ENCODE measurements at places on chromosomes 6 and 20.

GRCh38 chr6:147166992-147167391 is 37.2 kb upstream of the STXBP5 start:
- H3K27me3 ChIP-seq = no peaks in the 10 kb centered on the region
- H3K4me3 ChIP-seq = no peak overlapping the region
- no peak for DNase-seq
- H3K36me3 ChIP-seq = no peaks in the 10 kb centered on the region
- no peak overlapping the region for H3K27ac ChIP-seq

DNA sequence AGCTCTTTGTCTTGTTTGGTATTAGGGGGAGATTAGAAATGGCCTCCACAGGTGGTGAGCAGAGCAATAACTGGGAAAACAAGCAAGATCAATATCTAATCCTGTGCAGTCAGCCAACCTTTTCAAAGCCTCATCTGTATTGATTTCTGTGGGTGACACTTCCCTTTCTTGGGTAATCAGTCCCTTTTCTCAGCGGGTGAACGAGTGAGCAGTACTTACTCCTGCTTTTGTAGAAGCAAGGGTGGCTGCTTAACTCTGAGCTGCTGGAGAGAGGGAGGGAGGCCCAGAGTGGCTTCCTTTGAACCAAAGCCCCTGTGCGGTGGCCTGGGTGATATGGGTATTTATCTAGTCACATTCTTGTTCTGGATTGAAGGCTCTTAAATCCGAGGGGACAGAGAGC is 254.8 kb upstream of the CHD6 start:
- H3K36me3 ChIP-seq = no peaks in the 10 kb centered on the region
- no peak overlapping the region for H3K27ac ChIP-seq
- H3K4me1 ChIP-seq = no peaks in the 10 kb centered on the region
- no peak for DNase-seq
- H3K4me3 ChIP-seq = no peak overlapping the region
- H3K27me3 ChIP-seq = no peaks in the 10 kb centered on the region

- DNase-seq = peak; percentile 93
- peaks cover 29% of the 10 kb centered on the region for H3K4me1 ChIP-seq
- peak overlapping the region; percentile 98 for H3K27ac ChIP-seq
- H3K4me3 ChIP-seq = peak overlapping the region; percentile 49
These were observed 58.6 kb upstream of the ZNF217 start for GRCh38 chr20:53652090-53652858.

- no peak for DNase-seq
- no peaks in the 10 kb centered on the region for H3K27me3 ChIP-seq
- no peak overlapping the region for H3K4me3 ChIP-seq
- H3K4me1 ChIP-seq = no peaks in the 10 kb centered on the region
- no peak overlapping the region for H3K27ac ChIP-seq
- H3K36me3 ChIP-seq = peaks cover 23% of the 10 kb centered on the region
These were observed 12.8 kb downstream of the RNF114 start for GRCh38 chr20:49948809-49949507.

GRCh38 chr20:48595495-48596333 is 232.1 kb downstream of the PREX1 start:
- no peak overlapping the region for H3K4me3 ChIP-seq
- no peaks in the 10 kb centered on the region for H3K27me3 ChIP-seq
- DNase-seq = no peak

DNA sequence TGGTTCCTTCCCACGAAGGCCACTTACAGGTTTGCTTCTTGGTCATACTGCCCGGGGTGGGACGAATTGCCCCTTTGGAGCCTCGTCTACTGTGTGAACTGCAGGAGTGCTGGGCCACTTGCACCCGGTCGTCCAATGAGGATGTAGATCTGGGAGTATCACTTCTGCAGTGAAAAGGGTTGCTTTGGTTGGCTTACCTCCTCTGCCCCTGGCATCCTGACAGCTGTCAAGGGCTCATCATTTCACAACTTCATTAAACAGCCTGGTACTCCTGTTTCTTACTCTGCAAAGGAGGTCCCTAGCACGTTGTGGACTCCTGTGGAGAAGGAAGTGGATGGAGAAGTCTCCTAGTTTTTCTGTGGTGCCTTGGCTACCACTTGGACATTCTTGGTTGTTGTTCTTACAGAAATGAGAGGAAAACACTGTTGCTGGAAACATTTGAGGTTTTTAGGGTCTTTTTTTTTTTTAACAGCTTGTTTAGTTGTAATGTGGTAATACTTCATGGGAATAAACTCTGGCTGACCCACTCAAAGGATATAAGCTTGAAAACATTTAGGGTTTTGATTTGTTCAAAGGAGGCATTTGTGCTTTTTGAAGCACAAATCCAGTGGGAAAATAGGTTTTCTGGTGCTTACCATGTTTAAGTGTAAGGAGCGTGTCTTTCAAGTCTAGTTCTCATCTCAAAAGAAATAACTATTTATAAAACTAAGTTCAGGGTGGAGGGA is 60.7 kb downstream of the AKAP12 start:
- H3K27me3 ChIP-seq = no peaks in the 10 kb centered on the region
- no peak for DNase-seq
- H3K4me3 ChIP-seq = no peak overlapping the region
- H3K36me3 ChIP-seq = no peaks in the 10 kb centered on the region
- H3K4me1 ChIP-seq = no peaks in the 10 kb centered on the region
- no peak overlapping the region for H3K27ac ChIP-seq

DNA sequence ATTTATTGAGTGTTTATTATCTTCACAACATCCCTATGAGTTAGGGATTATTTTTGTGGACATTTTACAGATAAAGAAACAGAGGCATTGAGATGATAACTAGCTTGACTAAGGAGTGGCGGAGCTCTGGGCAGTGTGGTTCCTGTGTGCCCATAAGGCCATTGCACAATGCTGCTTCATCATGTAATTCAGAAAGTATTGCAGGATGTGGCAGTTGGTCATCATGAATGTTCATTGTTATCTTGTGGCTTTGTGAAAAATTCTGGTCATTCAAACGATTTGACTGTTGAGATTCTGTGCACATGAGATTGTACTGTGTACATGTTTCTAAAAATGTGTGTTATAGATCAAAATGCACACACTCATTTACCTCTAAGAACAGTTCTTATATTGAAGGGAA is 150.8 kb downstream of the ESR1 start:
- H3K4me1 ChIP-seq = no peaks in the 10 kb centered on the region
- no peaks in the 10 kb centered on the region for H3K36me3 ChIP-seq
- DNase-seq = no peak
- H3K27me3 ChIP-seq = no peaks in the 10 kb centered on the region

GRCh38 chr6:32076321-32076809 is 32.8 kb downstream of the TNXB start:
- peaks cover 91% of the 10 kb centered on the region for H3K27me3 ChIP-seq
- no peaks in the 10 kb centered on the region for H3K36me3 ChIP-seq
- no peak for DNase-seq

DNA sequence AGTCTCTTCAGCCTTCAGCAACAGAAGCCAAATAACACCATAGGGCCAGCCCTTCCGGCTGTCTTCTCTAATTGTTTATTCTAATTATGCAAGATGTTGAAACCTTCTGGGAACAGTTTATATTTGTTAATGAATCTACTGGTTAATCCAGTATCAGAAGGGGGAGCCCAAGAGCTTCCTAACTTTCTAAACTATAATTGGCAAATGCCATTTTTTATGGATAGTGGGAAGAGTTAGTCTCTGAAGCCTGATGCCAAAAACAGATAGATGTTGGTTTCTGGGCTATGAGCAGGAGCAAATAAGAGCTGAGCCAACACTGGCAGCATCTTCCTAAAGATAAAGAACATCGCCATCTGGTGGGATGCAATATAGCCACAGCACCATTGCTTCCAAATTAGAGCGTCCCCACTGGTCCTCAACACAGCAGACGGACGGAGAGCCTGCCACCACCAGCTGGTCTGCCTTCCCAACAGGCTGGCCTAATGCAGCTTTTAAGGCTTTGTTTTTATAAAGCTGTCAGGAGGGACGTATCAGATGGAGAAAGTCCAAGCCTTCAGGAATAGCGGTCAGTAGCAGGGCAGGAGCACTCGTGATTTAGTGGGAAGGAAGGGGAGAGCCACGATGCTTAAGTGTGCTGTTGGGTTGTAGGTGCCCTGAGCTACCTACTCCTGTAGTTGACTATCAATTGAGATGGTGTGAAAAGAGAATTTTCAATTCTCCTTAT is 118.8 kb downstream of the RALGAPA2 start:
- DNase-seq = peak; percentile 62
- H3K36me3 ChIP-seq = no peaks in the 10 kb centered on the region
- H3K27ac ChIP-seq = no peak overlapping the region
- H3K27me3 ChIP-seq = no peaks in the 10 kb centered on the region

DNA sequence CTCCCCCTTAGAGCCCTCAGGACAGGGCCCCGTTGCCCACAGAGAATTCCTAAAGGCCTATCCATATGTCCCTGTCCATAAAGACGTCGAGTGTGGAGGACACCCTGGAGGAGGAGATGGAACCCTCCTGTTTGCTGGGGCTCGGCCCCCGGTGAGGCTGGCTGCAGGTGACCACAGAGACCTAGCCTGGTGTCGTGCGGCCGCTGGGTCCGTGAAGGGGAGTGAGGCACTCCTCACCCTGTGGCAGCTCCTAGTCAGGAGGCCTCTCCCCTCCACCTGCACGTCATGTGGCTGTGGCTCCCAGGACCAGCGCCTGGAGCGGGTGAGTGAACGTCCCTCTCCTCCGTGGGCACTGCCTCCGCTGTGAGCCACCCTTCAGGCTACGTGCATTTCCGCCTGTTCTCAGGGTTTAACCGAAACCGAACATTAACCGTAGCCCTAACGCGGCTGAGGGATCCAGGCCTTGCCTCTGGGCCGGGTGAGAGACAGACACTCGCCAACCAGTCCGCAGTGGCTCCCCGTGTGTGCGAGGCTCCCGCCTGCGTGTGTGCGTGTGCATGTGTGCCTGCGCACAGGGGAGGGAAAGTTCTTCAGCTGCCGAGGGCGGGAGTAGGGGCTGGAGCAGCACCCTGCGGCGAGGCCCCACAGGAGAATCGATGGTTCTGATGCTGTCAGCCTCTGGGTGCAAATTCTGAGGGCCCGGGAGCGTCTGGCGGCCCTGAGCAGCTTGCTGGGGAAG is 5.9 kb upstream of the TCEA2 start:
- no peak overlapping the region for H3K4me3 ChIP-seq
- H3K27me3 ChIP-seq = peaks cover 55% of the 10 kb centered on the region
- H3K4me1 ChIP-seq = peaks cover under 1% of the 10 kb centered on the region
- DNase-seq = no peak
- H3K36me3 ChIP-seq = no peaks in the 10 kb centered on the region

- H3K4me3 ChIP-seq = no peak overlapping the region
- no peak for DNase-seq
- no peak overlapping the region for H3K27ac ChIP-seq
- H3K36me3 ChIP-seq = no peaks in the 10 kb centered on the region
These were observed 258.2 kb upstream of the HSF2 start for GRCh38 chr6:122141246-122141645.

DNA sequence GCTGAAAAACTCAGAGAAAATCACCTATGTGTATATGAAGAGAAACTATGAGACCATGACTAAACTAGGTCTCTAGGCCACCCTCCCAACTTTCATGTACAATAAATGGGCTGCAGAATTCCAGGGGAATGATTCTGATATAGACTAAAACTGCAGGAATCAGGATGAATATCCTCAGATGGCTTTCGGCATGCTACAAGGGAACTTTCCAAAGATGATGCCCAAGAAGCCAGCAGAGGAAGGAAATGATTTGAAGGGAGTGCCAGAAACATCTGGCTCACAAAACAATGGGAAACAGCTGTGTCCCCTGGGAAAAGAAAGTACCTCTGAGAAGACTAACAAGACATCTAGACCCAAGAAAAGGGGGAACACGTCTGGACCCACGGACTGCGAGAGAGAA is 41.1 kb downstream of the PLN start:
- H3K27me3 ChIP-seq = no peaks in the 10 kb centered on the region
- no peak for DNase-seq
- no peaks in the 10 kb centered on the region for H3K36me3 ChIP-seq
- H3K4me1 ChIP-seq = no peaks in the 10 kb centered on the region

DNA sequence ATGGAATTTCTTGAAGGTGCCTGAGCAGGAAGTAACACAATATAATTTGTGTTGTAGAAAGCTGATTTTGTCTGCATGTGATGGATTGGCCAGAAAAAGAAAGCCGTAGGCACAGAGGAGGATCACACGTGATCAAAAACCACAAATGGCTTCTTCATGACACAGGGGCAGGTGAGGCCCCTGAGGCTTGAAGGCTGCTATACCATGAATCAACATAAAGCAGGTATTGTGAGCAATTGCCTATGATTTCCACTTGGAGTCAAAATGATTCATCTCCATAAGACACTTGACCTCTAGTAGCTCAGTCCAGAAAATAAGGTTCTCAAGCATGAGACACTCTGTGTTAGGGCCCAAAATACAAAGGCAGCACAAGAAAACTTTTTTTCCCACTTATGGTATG is 42.4 kb upstream of the EYA4 start:
- no peaks in the 10 kb centered on the region for H3K36me3 ChIP-seq
- H3K4me3 ChIP-seq = no peak overlapping the region

DNA sequence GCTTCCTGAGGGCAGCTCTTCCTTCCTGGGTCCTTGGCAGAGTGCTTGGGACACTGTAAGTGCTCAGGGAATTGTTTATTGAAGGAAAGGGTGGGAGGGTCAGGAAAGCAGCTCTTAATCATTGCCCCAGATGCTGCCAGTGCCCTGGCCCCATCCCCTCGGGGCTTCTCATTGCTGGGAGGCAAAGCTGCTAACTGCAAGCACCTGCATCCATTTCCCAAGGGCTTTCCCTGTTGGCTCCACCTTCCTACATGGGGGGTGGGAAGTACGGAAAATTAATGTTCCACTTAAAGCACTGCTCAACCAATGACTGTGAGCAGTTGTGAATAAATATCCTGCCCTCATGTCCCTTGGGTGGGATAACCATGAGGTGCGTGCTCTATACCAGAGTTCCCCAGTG is 56.4 kb downstream of the NDUFAF5 start:
- no peaks in the 10 kb centered on the region for H3K27me3 ChIP-seq
- DNase-seq = no peak
- H3K4me3 ChIP-seq = no peak overlapping the region
- H3K4me1 ChIP-seq = no peaks in the 10 kb centered on the region

DNA sequence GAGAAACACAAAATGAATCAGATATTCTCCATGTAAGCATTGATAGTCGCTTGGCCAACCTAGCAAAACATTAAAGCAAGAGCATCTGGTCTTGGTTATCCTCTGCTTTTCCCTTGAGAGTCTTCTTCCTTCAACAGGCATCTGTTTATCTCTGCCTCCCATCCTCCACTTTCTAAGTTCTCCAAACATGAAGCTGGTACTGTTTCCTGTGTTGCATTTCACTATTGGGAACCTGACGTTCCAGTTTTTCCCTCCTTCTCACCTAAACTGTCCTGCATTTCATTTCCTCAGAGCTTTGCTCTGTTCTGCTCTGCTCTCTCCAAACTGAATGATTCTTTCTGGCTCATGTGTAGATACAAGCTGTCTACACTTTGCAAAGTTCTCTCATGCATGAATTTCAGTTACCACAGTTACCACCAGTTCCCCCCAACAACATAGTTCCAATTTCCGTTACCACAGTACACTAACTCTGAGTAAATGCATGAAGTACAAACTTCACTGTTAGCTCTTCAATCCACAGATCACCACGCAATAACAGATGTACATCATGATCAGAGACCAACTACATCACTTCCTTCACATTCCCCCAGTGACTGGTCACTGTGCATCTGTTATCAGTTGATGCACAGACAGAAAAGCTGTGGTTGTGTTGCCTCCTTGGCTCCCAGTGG is 86.7 kb upstream of the F13A1 start:
- no peaks in the 10 kb centered on the region for H3K36me3 ChIP-seq
- no peak for DNase-seq
- no peaks in the 10 kb centered on the region for H3K4me1 ChIP-seq

- H3K4me1 ChIP-seq = no peaks in the 10 kb centered on the region
- no peaks in the 10 kb centered on the region for H3K27me3 ChIP-seq
- no peak overlapping the region for H3K4me3 ChIP-seq
These were observed 125.3 kb upstream of the FOXO3 start for GRCh38 chr6:108435391-108435790.

- H3K4me3 ChIP-seq = no peak within 1 kb of the TSS
- DNase-seq = no peak
- H3K27ac ChIP-seq = no peak within 1 kb of the TSS
- no peaks in the 10 kb centered on the region for H3K36me3 ChIP-seq
These were observed at the start of gene COL9A3 for GRCh38 chr20:62816884-62817873. Gene COL9A3 (plus strand): TSS chr20:62817050. CDS start chr20:62817065, 15 bp downstream.
